ENCODE measurements at places on chromosomes 1 and 21.
A peak's percentile ranks its signal among the peaks of the same experiment; 100 is the strongest.

DNA sequence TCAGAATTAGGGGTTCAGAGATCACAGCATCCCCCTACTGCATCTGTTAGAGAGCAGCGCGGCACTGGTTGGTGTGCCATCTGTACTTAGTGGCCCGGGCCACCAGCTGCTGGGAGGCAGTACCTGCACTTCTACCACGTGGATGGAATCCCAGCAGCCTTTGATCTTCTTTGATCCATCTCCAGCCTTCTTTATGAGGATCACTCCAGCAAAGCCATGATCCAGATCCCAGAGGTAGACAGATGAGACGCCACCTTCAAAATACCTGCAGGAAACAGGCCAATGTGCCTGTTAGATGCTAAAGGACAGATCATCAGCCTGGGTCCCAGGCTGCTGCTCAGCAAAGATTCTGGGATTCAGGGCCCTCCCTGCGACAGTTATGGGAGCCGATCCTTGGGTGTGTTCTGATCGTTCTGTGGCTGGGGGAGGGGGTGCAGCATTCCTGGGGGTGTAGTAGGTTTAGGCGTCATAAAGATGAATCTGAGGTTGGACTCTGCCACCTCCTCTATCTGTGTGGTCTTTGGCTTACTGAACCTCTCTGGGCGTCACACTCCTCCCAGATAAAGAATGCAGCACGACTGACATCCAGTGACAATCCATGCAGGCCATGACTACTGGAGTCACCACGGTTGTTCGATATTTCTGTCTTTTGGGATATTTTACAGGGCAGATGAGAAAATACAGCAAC is 45.3 kb downstream of the SLC66A1 start:
- no peak for DNase-seq

- DNase-seq: no peak
These were observed 7.0 kb downstream of the MRPL9 start for GRCh38 chr1:151756291-151756690.

GRCh38 chr1:44807364-44808062 is 362 bp upstream of the DYNLT4 start:
- peak; percentile 97 for DNase-seq

DNA sequence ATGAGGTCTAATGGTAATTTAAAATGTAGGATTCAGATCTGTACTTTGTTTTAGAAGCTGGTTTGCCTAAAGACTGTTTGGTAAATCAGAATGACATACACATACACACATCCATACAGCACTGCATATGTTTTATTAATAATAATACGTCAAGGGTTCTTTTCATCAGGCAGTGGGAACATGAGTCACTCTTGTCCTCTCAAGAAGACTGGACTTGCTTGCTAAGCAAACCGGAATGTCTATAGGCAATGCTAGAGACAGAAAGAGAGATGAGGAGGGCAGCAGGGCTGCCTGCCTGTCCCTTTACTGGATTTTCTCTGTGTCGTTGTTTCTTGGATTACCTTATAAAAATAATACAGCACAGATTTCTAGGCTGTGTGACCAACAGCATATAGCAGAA is 119.1 kb upstream of the GALNT2 start:
- no peak for DNase-seq

DNA sequence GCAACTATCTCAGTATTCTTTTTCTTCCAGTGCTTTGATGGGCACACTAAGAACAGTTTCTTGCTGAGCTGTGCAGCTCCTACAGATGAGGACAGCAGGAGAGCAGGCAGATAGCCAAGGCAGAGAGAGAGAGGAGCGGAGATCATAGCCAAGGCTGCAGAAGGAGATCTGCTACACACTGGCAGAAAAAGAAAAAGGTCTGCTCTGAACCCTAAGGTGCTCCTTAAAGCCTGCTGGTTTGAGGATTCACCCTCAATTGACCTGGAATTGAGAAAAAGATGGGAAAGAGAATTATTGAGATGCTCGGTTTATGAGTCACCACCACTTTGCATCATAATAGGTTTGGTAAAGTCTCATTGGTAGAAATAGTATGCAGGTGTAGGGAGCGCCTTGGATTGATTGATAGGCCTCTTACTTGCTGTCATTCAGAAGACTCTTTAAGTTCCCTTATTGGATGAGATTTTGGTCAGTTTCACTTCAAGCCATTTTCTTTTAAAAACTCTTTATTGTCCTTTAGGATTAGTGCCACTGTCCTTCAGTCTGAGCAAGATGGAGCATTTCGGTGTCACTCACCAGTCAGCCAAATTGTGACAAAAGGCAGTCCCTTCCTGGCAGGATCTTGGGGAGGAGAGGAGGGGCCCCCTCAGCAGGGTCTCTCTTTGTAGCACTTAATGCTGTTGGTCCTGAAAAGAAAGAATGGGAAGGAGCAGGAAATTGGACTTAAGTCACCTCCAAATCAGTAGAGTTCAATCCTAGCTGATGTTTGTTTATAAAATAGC is 685.0 kb downstream of the ADGRL2 start:
- DNase-seq: peak; percentile 12

- no peak for DNase-seq
These were observed 9.4 kb upstream of the OR2M2 start for GRCh38 chr1:248165186-248165585.

DNA sequence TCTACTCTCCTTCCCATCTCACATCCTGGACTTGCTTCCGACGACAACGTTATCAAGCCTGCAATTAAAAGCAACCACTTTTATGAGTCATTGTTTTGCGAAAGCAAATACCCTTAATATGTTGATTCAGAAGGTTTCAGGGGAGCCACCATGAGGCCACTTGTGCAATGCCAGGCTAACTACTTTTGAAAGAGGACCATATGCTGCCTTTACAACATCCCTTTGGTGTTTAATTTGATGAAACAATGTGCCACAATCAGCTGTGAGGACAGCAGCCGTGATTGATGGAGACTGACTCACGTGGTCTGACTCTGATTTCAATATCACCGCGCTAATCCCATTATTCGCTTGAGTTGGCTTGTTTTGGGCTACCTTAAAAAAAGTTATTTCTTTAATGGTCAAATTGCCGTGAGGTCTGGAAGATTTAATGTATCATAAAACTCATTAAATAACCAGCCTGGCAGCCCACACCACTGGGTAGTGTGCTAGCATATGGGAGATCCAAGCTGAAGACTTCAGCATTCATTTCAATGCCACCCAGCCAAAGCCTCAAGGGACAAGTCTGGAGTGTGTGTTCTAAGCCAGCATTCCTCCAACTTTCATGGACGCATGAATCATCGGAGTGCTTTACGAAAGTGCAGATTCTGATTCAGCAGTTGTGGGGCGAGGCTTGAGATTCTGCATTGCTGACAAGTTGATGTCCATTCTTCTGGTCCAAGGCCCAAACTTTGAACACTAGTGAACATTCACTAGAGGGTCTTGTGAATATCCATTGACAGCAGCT is 73.3 kb upstream of the PAXBP1 start:
- DNase-seq: peak; percentile 32

- no peak for DNase-seq
These were observed 149.1 kb downstream of the GREM2 start for GRCh38 chr1:240462766-240463395.

- DNase-seq: no peak
These were observed 3.5 kb downstream of the TNFRSF14 start for GRCh38 chr1:2559509-2560298.

GRCh38 chr1:224317383-224318045 is 12.5 kb downstream of the NVL start:
- no peak for DNase-seq

- no peak for DNase-seq
These were observed 54.4 kb upstream of the KCND3 start for GRCh38 chr1:112043901-112044300.

- DNase-seq: peak; percentile 65
These were observed 29.1 kb upstream of the GRHL3 start for GRCh38 chr1:24289937-24290595.

DNA sequence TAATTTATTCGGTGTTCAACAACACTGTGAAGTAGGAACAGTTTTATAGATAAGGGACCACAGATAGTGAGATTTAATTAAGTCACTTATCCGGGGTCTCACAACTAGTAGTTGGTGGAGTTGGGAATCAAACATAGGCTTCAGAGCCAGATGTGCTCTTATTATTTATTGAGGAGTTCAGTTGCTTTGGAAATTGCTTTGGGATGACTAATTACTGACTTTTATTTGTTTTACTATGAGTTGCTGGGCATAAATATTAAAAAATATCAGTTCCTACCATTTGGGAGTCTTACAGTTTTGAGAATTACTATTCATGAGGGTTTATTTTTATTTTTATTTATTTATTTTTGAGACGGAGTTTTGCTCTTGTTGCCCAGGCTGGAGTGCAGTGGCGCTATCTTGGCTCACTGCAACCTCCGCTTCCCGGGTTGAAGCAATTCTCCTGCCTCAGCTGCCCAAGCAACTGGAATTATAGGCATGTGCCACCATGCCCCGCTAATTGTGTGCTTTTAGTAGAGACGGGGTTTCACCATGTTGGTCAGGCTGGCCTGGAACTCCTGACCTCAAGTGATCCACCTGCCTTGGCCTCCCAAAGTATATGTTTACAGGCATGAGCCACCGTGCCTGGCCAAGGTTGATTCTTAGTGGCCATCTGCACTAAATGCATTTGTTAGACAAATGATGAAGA is 27.7 kb downstream of the THRAP3 start:
- DNase-seq: no peak

All from fibroblast of skin of left quadriceps (primary cell).